Ascending aorta (tissue), 2 donors: ENCODE measurements at places on chromosomes 5 and 9.

- DNase-seq, result no peak
Observed at GRCh38 chr9:87381746-87382145, 115.9 kb upstream of the DAPK1 start.

DNA sequence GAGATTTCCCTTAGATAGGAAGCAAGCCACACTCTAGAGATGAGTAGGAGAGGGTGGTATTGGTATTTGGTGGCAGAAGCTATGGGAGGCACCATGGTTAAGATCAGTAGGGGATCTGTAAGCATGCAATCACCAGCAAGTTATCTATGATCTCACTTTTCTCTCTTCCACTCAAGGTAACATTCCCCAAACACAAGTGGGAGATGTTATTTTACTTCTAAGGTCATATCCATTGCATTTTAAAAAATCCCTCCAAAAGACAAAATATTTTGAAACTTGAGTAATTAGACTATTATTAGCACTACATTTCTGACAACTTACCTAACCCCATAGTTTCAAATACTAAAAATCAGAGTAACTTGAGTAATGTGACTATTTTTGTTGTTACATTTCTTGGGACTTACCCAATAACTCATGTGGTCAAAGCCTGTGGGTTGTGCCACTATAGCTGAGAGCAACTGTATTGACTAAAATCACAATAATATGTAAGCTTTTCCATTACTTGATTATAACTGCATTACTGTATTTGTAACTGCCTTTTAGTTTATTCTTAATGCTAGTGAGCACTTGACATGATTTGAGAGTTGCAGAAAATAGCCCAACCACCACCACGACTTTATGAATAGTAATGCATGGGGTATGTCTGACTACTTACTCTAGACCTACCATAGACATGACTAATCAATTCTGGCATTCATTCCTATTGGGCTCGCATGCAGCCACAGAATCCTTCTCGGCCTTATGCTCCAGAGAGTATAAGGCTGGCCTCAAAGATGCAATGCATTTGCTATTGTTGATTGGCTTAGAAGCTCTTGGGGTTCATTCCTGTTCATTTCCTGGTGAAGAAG lies 264.7 kb downstream of the TRIM32 start:
- DNase-seq, result no peak

GRCh38 chr9:87501806-87502205 lies 4.1 kb downstream of the DAPK1 start:
- no peak for DNase-seq

GRCh38 chr5:141787376-141787775 lies 90.8 kb downstream of the PCDH1 start:
- DNase-seq, result no peak

GRCh38 chr9:111925017-111925770 lies 28.6 kb downstream of the UGCG start:
- DNase-seq, result no peak

DNA sequence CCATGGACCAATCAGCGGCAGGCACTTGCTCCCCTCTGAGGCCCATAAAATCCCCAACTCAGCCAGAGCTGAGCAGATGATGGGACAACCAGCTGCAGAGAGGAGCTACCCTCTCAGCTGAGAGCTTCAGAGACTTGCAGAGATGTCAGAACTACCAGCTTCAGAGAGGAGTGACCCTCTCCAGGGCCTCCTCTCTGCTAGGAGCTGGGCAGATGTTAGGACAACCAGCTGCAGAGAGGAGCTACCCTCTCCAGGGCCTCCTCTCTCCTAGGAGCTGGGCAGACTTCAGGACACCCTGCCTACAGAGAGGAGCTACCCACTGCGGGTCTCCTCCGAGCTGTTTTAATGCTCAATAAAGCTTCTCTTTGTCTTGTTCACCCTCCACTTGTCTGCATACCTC lies 3.0 kb upstream of the AUH start:
- no peak for DNase-seq

- DNase-seq, result no peak
Observed at GRCh38 chr9:95874303-95874988, 1.0 kb upstream of the ERCC6L2 start.

DNA sequence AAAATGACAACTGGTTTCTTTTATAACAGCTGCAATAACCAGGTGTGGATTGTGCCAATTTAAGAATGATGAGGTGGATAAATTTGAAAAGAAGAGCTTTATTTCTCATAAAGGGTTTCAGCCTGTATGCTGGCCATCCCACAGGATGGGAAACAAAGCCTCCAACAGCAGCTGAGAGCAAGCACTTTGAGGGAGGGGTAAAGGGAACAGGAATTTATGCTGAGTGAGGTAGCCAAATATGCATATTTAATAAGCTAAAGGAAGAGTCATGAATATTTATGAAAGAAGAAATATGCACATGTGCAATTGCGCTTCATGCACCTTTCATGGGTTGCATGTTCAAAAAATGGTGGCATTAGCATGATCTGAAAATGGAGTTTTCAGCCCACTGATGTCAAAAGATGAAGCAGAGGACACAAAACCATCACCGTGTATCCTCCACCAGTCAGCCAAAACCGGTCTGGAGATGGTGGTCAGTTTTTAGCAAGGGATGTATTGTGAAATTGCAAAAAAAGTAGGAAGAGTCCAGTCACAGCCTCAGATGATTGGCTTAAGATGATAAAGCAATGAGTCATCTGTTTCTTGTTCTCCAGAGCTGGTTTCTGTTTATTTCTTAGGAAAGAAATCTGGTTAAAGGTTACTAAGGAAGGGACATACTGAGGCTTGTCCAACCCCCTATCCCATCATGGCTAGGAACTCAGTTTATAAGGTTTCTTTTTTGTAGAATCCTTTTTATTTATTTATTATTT lies 47.9 kb downstream of the DEPDC1B start:
- DNase-seq, result no peak

DNA sequence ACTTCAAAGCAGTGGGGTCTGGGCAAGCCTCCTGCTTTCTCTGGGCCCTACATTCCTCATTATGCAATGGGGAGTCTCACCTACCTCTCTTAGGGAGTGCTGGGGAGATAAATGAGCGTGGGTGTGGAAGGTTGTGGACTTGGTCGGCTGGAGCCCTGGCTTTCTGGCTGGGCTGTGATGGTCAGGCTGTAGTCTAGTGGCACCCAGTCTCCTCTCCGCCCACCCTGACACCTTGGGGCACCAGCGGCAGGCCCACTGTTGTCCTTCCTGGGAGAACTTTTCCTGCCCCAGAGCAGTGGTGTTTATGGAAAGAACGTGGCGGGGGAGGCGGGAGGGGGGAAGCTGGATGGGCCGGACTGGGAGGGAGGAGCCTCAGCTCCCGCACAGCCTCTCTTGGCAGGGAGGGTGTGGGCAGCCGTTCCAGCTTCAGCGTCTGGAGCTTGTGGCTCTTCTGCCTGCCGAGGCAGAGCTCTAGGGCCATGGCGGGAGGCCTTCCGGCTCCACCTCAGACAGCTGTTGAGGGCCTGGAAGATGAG lies 4.1 kb downstream of the PTGS1 start:
- DNase-seq, result peak; percentile 76

- DNase-seq, result no peak
Observed at GRCh38 chr5:37552770-37553719, 173.9 kb downstream of the WDR70 start.

DNA sequence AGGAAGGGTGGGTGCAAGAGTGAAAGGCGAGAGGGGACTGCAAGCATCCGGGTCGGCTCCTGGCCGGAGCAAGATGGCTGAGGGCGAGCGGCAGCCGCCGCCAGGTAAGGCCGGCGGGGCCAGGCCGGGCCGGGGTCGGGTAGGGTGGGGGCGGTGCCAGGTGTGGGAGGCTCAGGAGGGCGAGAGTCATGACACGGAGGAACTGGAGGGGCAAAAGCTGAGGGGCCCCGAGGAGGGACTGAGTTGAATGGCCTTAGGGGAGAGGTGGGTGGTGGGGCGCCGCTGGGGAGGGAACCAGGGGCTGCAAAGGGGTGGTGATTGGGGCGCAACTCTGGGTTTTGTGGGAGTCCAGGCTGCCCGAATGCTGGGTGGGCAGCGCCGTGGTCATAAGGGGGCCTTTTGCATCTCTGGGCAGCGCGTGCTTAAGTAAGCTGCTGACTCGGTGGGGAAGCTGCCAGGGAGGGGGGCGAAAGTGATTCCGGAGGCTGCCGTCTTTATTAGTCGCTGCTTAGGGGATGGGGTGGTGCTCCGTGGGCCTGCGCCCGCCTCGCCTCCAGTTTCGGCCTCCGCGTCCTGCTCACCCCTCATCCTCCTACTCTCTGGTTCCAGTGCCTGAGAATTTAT lies 425 bp downstream of the PTPA start:
- DNase-seq, result no peak

GRCh38 chr9:81759680-81760215 lies 70.4 kb upstream of the TLE1 start:
- peak; percentile 82 for DNase-seq

GRCh38 chr9:129102791-129103594 lies 7.6 kb downstream of the CRAT start:
- DNase-seq, result no peak

DNA sequence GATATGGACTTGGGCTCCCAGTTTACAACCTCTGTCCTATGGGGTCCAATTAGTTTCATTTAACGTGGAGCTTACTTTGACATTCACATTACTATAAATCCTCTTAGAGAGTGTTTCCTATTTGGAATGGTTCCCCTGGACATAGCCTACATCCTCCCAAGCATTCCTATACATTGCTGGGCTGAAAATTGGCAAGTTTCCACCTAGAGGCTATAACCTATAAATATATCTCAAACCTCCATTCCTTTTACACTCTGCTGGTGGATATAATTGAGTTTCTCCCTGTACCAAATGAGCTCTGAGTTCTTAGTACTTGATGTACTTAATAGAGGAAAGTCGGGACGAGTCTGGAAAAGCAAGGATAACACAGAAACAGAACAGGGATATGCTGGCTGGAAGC lies 172.8 kb downstream of the ASTN2 start:
- no peak for DNase-seq

GRCh38 chr9:83964973-83965349 lies 15.1 kb downstream of the HNRNPK start:
- no peak for DNase-seq

- no peak for DNase-seq
Observed at GRCh38 chr9:89591274-89592212, 13.3 kb upstream of the GADD45G start.

GRCh38 chr9:87857141-87857947 lies 25.3 kb upstream of the SPATA31E1 start:
- peak; percentile 53 for DNase-seq

DNA sequence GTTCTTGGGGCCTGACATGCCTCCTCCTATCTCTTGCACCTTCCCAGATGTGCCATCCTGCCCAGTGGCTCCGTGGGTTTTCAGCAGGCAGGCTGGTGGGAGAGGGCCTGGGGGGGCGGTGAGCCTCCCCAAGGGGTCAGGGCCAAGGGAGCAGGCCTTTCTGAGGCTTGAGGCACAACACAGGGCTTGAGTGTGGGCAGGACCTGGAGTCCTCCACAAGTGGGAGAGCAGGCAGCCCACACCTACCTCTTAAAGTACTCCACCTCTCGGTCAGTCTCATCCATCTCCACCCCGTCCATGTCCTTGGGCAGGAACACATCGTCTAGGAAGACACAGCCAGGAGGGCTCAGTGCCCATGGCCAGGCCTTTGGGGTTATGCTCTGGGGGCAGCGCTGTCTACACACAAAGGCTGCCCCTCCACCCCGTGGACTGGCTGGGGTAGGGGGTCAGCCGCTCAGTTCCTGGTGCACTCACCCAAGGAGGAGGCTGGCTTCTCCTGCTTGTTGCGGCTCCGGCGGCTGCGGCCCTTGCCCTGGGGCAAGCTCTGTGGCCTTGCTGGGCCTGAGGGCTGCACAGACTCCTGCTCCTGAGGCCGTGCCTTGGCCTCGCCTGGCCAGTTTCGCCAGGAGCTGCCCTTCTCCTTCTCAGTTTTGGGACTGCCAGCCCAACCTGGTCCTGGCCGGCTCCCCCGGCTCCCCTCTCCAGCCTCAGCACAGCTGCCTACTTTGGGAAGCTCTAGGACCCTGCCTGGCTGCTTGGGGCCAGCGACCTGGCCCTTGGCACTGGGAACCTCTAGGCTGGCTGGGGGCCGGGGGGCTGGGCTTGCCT lies 7.2 kb upstream of the DDX41 start:
- DNase-seq, result no peak

GRCh38 chr9:124754289-124754688 lies 16.8 kb downstream of the NR6A1 start:
- no peak for DNase-seq

- no peak for DNase-seq
Observed at GRCh38 chr5:77773734-77774280, 2.3 kb downstream of the TBCA start.

DNA sequence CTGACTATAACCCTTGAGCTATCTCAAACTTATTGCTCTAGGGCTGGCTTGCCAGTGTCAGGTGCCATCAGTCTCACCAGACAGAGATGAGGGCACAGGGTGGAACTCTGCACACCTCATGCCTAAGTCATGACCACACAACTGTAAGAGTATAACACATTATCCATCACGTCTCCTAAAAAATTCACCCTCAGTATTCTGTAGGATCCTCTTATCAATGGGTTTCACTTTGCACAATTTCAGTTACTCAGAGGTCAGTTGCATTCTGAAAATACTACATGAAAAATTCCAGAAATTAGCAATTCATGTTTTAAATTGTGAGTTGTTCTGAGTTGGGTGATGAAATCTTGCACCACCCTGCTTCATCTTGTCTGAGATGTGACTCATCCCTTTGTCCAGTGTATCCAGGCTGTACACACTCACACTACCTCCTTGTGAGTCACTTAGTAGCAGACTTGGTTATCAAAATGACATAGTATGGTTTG lies 690.9 kb upstream of the CDH18 start:
- DNase-seq, result no peak

DNA sequence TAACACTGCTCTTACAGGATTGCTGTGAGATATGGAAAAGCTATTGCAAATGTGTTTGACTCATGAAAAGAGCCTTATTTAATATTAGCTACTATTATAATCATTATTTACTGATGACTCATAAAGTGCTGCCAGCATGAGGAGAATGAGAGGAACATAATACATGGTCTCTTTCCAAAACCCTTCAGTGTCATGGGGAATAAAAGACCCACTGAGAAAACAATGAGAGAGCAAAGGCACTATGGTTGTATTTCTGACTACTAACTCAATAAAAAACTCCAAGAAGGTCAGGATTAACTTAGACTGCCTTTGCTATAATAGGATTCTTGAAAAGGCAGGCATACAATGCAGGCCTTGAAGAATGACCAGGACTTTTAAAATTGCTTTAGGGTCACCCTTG lies 633.5 kb downstream of the DTWD2 start:
- no peak for DNase-seq

DNA sequence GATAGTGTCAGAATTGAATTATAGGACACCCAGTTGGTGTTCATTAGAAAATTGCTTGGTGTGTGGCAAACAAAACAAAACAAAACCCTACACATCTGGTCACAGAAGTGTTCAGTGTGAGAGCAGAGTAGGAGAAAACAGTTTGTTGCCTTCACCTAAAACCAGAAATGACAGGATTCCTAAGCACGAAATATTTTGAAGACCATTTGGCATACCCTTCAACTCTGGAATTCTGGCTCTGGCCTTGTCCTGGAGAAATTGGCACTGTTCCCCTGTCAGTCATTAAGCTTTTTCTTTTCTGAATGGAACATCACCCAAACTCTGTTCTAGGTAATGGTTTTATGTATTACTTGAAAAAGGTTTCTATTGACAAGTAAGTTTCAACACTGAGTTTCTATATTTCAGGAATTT lies 110.2 kb upstream of the PCA3 start:
- DNase-seq, result no peak

- no peak for DNase-seq
Observed at GRCh38 chr5:142529626-142530278, 156.1 kb downstream of the FGF1 start.
